Stimulated activated CD4-positive, alpha-beta T cell treated with anti-CD3 and anti-CD28 coated beads, Interleukin-12 subunit alpha, Interleukin-12 subunit beta, amount 100 ng/mL, for 4 hours (primary cell): ENCODE measurements at places on chromosomes 3 and 15.

- no peak for DNase-seq
Measured at GRCh38 chr3:44056446-44057240, 185.0 kb upstream of the TOPAZ1 start.

- DNase-seq: no peak
Measured at GRCh38 chr3:127777332-127777731, 45.0 kb downstream of the MGLL start.

- no peak for DNase-seq
Measured at GRCh38 chr15:80732818-80733217, 37.7 kb downstream of the ABHD17C start.

DNA sequence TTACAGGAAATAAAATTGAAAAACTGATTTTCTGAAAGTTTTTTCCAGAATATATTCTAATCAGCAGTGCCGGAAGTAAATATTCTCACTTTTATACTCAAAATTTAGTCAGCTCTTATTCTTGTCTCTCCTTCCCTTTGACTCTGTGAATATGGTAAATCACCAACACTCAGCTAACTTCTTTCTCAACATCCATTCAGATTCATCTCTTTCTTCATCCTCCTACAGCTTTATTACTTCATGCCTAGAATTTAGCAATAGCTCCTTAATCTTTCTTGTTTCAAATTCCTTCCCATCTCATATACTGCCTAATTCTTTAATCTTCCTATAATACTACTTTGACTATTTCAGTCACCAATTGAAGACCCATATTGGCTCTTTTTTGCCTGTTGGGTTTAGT lies 67.9 kb downstream of the FGF7 start:
- DNase-seq: no peak
